SK-N-SH (cell line): ENCODE measurements at places on chromosomes 6 and 20.
A peak's percentile ranks its signal among the peaks of the same experiment; 100 is the strongest.

GRCh38 chr6:5237805-5238204 is 22.9 kb downstream of the LYRM4 start:
- no peak for DNase-seq

DNA sequence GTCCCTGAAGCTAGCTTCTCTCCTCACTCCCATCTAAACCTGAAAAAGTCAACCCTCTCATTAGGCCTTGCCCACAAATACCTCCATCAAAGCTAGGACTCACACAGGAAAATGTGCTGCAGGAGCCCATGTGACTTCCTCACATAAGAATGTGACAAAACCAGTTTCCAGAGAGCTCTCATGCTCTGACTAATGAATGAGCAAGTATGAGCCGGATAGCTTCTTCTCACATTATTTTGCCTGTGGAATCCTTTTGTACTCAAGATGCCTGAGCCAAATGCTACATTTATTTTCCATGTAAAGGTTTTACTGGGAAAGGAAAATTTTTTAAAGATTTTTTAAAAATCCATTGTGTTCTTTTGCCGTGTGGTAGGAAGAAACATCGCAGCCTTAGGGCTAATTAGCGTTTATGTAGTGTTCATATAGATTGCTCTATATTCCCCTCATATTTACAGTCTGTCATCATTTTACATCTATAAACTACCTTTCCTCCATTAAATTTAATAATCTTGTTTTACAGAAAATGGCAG is 68.6 kb upstream of the CCN6 start:
- no peak for DNase-seq

DNA sequence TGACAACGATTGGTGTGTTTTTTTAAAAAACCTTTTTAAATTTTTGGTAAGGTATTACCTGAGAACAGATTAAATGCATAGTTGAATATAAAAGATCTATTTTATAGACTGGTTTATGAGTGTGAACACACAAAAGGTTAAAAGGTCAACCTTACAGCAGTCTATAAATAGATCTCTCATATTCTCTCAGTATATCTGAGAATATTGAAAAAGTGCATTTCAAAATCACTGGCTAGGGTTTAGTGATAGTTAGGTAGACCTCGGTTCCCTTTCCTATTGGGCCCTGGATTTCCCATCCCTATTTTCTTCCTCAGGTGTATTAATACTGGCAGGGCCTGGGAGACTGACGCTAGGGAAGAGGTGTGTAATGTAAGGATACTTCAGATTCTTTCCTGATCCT is 723 bp upstream of the ZNF451 start:
- DNase-seq, result no peak

DNA sequence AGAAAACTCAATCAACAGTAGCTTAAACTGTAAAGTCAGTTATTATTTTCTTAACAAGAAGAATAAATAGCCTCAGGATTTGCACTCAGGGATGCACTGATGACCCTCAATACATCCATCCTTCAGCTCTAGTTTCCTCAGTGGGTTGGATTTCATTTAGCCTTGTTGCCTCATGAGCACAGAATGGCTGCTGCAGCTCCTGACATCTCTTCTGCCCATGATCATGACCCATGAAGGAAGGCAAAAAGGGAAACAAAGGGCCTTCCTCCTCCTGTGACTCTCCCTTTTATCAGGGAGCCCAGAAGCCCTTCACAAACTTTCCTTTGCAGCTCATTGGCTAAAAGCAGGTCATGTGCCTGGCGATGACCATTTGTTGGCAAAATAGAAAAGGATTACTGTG is 51.2 kb upstream of the KCNG1 start:
- no peak for DNase-seq

- DNase-seq, result no peak
Measured at GRCh38 chr6:128532827-128533226, 12.4 kb upstream of the PTPRK start.

GRCh38 chr6:89051676-89052075 is 28.9 kb upstream of the PNRC1 start:
- no peak for DNase-seq

DNA sequence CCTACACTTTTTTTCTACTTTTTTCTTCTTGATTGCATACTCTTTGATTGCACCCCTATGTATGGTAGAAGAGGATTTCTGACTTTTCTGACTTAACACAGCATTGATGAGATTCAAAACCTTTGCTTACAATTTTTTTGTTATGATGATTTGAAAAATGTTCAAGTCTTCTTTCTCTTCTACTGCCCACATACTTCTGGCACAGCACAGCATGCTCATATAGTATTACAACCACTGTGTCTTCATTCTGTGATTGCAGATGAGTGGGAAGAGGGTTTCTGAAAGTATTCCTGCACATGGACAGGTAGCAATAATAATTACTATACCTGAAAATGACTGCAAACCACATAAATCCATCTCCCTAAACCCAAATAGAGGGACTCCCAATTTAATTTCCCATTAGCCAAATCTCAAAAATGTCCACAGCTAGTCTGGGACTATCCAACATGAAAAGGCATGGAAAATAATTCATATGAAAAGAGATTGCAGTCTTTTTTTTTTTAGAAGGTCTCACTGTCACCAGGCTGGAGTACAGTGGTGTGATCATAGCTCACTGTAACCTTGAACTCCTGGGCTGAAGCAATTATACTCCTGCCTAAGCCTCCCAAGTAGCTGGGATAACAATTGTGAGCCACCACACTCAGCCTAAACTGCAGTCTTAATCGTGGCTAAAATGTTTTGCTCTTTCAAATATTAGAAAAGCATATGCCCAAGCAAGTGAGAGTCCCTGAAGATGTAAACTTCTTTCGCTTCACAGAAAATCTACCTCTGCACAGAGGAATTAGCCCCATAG is 15.9 kb upstream of the TENT5A start:
- DNase-seq, result no peak

- no peak for DNase-seq
Measured at GRCh38 chr6:110550353-110550752, 73.9 kb upstream of the SLC22A16 start.

DNA sequence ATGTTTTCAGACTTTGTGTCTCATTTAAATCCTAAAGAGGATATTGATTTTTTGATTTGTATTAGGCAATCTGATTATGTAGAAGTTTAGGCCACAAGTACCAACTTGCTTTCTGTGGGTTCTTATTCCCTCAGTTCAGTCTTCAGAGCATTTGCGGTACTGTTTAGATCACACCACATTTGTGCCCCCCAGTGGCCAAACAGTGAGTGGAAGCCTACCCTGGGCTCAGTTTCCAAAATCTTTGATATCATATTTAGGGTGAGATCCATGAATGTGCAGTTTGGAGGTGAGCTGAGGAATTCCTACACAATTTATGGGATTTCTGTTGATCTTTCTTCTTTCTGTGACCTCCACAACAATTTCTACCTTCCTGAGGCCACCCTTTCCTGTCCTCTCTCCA is 92.3 kb upstream of the FUT9 start:
- peak; percentile 10 for DNase-seq

- DNase-seq, result no peak
Measured at GRCh38 chr6:14290772-14291330, 173.3 kb downstream of the CD83 start.

GRCh38 chr6:101876431-101876830 is 482.9 kb downstream of the GRIK2 start:
- no peak for DNase-seq

- DNase-seq, result no peak
Measured at GRCh38 chr20:32451340-32451681, 93.2 kb downstream of the ASXL1 start.

DNA sequence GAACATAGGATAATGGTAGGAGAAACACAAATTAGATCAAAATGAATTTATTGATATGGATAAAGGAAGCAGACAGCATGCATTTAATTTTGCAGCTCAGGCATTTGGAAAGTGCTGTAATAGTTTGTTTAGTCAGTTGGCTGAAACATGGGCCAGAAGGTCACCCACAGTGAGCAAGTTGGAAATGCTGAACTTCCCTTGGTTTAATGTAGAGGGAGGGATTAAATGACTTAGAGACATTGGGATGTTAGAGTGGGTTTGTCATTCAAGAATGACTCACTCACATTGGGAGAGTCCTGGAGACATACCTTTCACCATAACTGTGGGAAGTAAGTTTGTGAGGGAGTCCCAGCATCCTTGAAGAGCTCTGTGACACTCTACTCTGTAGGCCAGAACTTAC is 231.5 kb upstream of the PLCB4 start:
- DNase-seq, result no peak

- DNase-seq, result no peak
Measured at GRCh38 chr20:33444797-33445560, 1.4 kb upstream of the SNTA1 start.

DNA sequence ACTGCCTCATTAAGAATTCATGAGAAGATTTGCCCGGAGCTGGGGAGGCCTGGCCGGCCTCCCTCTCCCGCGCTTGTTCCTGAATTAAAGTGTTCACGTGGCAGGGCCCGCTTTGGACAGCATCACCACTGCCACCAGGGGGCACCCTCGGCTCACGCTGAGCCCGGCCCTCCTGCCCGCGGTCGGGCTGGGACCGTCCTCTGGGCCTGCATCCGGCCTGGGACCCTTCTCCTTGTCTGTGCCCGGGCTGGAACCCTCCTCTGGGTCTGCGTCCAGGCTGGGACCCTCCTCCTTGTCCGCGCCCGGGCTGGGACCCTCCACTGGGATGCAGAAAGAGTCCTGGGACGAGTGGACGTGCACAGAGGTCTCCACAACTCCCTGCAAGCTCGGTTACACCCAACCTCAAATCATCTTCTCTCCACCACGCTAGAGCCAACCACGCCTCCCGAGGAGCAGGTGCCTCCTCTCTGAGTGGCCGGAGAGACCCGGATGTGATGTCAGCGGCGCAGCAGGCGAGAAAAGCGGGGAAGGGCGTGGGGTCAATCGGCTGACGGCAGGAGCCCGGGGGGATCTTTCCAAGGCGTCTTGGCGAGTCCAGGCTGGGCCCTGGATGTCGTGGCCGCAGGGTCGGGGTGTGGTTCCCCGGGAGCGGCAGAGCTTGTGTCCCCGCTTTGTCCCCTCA is 50.9 kb upstream of the DACT2 start:
- peak; percentile 91 for DNase-seq

GRCh38 chr6:12911427-12911826 is 194.9 kb downstream of the PHACTR1 start:
- DNase-seq, result peak; percentile 46

DNA sequence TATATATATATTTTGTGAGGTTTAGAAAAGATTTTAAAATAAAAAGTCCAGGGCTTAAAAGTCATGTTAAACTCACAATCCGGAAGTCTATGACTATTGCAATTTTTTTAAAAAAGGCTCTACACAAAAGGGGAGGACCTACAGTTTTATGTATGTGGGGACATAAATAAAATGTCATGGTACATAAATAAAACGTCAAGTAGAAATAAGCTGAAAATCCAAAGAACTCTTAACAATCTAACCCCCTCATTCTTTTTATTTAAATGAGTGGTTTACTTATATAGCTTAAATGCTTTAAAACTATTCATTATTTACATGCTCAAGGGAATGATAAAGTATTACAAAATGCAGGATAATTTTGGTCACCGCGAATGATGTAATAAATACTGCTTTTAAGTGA is 36.2 kb downstream of the STX7 start:
- DNase-seq, result no peak

GRCh38 chr6:132814716-132815570 is 574 bp downstream of the RPS12 start:
- DNase-seq, result no peak

- DNase-seq, result no peak
Measured at GRCh38 chr6:72972579-72972978, 252.7 kb downstream of the KHDC1L start.

DNA sequence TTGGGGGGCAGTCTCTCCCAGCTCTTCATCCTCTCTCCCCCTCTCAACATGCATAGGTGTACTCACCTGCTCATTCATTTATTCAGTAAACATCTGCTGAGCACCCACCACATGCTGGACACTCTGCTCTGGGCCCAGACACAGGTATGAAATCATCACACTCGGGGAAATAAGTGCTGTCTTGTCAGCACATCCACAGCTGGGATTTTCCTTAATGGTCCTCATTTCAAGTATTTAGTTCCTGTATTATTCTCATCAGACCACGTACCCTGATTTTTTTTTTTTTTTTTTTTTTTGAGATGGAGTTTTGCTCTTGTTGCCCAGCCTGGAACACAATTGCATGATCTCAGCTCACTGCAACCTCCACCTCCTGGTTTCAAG is 19.4 kb downstream of the RAB5IF start:
- no peak for DNase-seq

DNA sequence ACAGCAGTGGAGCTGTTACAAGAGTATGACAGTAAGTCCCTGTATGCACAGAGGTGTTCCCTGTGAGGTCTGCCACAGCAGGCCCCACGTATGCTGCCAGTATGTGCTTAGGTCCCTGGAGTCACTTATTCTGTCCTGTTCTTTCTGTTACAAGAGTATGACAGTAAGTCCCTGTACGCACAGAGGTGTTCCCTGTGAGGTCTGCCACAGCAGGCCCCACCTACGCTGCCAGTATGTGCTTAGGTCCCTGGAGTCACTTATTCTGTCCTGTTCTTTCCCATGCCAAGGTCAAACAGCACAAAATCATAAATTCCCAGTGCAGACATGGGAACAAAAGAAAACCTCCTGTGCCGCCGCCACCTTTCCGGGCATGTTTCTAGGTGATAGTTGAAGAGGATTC is 192.2 kb downstream of the SASH1 start:
- no peak for DNase-seq

- DNase-seq, result no peak
Measured at GRCh38 chr6:22327881-22328280, 31.0 kb upstream of the PRL start.

- DNase-seq, result peak; percentile 91
Measured at GRCh38 chr20:23637282-23638221, at the start of gene CST3. Gene CST3, minus strand, starts transcription at chr20:23637955. Its CDS starts 93 bp downstream, at chr20:23637862.

DNA sequence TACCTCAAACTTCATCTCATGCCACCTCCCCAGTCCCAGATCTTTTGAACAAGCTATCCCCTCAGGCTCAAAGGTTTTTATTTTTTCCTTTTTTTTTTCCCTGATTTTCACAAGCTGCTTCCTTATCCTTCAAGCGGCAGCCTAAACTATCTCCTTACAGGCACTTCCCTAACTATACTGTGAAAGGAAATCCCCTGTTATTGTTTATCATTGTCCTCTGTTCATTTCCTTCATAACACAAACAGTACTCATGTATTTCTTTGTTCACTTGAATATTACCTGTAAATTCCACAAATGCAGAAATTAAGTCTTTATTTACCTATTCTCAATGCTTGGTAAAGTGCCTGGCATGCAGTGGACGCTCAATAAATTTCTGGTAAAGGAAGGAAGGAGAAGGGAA is 48.9 kb downstream of the ME1 start:
- DNase-seq, result no peak

GRCh38 chr20:37364013-37364926 is 18.3 kb downstream of the SRC start:
- no peak for DNase-seq

DNA sequence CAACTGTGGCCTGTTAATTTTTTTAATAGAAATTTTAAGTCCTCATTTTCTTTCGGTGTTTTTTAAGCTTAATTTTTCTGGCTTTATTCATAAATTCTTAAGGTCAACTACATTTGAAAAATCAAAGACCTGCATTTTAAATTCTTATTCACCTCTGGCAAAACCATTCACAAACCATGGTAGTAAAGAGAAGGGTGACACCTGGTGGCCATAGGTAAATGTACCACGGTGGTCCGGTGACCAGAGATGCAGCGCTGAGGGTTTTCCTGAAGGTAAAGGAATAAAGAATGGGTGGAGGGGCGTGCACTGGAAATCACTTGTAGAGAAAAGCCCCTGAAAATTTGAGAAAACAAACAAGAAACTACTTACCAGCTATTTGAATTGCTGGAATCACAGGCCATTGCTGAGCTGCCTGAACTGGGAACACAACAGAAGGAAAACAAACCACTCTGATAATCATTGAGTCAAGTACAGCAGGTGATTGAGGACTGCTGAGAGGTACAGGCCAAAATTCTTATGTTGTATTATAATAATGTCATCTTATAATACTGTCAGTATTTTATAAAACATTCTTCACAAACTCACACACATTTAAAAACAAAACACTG is 10.1 kb downstream of the HFE start:
- peak; percentile 65 for DNase-seq
